Stimulated activated CD4-positive, alpha-beta T cell treated with anti-CD3 and anti-CD28 coated beads, TNF-alpha, amount 100 ng/mL, for 1 hour (primary cell): ENCODE measurements at places on chromosomes 13 and 19.

GRCh38 chr13:112124141-112124540 lies 57.2 kb downstream of the SOX1 start:
- DNase-seq = no peak

GRCh38 chr13:33349986-33350826 lies 64.7 kb upstream of the STARD13 start:
- DNase-seq = no peak

GRCh38 chr19:3897936-3898335 lies 17.5 kb downstream of the ATCAY start:
- no peak for DNase-seq

GRCh38 chr19:19160461-19161035 lies 9.5 kb downstream of the MEF2B start:
- DNase-seq = no peak

- no peak for DNase-seq
Measured at GRCh38 chr13:26816881-26817280, 56.3 kb upstream of the GPR12 start.

GRCh38 chr19:18896421-18896841 lies 473 bp upstream of the CERS1 start:
- DNase-seq = no peak

DNA sequence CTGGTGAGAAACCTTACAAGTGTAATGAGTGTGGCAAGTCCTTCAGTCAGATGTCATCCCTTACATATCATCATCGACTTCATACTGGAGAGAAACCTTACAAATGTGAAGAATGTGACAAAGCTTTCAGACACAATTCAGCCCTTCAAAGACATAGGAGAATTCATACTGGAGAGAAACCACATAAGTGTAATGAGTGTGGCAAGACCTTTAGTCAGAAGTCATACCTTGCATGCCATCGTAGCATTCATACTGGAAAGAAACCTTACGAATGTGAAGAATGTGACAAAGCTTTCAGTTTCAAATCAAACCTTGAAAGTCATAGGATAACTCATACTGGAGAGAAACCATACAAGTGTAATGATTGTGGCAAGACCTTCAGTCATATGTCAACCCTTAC lies 13.6 kb upstream of the ZNF765 start:
- DNase-seq = no peak

- no peak for DNase-seq
Measured at GRCh38 chr19:48171710-48172109, 1.2 kb downstream of the ZSWIM9 start.

DNA sequence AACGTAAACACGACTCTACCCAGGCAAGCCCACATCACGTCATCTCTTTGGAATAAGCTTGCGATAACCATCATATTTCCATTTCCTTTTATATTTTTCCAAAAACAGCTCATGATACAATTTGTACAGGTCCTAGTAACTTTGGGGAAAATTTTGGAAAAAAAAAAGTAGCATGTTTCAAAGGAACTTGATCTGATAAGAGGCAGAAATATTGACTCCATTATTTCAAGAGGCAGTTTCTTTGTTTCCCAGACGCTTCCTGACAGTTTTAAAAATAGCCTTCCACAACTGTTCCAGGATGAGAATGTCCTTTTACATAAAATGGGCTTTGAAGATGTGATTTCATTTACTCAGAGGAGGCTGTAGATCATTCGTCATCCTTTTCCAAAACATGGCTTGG lies 23.1 kb downstream of the KLF2 start:
- no peak for DNase-seq

DNA sequence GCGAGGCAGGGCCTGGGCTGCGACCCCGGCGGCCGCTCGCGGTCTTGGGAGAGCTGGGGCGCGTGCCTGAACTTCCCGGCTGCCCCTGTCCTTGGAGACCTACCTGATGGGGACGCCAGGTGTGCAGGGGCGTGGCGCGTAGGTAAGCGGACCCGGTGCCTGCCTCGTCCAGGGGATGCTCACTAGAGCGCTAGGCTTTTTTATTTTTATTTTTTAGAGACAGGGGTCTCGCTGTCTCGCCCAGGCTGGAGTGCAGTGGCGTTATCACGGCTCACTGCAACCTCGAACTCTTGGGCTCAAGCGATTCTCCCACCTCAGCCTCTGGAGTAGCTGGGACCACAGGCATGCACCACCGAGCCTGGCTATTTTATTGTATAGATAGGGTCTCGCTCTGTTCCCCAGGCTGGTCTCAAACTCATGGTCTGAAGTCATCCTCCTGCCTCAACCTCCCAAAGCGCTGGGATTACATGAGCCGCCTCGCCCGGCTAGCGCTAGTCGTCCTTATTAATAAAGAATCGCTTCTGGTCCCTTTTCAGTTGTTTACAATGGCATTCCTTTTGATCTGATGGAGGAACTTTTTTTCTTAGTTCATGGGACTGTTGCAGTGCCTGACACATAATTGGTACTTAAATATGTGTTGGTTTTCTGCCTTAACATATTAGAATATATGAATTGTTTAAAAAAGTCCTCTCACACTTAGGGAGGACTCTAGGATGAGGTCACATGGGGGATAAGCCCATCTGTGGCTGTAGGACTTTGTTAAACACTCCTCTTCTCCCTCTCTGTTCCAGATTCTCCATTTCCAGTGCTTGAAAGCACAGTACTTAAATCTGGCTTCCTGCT lies 812 bp downstream of the DPY19L3 start:
- DNase-seq = no peak

DNA sequence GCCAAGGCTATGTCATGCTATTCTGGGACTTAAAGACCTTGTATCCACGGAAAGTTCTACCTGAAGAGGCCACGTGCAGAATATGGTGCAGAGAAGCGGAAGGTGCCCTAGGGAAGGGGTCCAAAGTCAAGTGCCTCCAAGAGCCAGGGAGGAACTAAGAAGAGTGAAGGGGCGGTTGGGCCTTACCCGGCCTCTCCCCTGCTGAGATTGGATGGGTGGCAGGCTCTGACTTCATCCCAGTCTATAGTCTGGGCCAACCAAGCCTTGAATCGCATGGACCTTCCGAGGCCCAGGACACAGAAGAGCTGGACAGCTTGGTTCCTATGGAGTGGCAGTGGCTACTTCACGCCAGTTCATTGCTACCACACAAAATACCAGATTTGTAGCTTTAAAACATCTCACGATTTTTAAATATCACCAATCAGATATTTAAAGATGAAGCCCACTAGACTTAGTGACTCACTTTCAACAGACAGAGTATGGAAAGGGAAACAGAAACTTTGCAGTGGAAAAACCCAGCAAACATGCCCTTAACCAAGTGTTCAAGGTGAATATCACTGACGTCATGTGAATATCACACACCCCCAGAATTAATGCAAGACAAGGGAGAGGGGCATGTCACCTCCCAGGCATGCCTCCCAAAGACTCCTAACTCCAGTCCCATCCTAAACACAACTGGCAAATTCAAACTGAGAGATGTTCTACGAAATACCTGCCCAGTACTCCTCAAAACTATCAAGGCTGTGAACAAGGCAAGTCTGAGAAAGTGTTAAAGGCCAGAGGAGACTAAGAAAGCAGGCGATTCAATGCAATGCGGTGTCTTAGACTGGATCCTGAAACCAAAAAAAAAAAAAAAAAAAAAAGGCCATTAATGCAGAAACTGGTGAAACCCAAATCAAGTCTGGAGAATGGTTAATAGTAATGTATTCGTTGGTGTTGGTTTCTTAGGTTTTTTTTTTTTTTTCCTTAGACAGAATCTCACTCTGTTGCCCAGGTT lies 10.2 kb downstream of the C19orf12 start:
- no peak for DNase-seq

GRCh38 chr13:39887387-39887786 lies 231.9 kb downstream of the COG6 start:
- no peak for DNase-seq
